IPS DF 19.7 (cell line): ENCODE measurements at places on chromosomes 2 and 18.

- DNase-seq, result no peak
Measured at GRCh38 chr2:219441451-219442255, 7.0 kb downstream of the SPEG start.

DNA sequence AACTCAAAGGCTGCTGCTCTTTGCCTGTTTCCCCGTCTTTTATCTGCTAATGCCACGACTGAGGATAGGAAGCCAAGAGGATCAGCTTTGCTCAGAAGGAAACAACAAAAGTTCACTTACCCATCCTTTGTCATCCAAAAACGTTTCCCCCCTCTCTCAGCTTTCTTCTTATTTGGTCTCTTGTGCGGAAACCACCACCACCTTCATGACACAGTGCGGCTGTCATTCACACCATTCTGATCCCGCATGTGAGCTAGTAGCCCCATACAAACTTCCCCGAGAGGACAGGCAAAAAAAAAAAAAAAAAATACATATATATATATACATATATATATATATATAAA is 656 bp downstream of the LRRTM4 start:
- DNase-seq, result peak; percentile 68

GRCh38 chr18:74050807-74051206 is 96.8 kb downstream of the FBXO15 start:
- DNase-seq, result no peak

DNA sequence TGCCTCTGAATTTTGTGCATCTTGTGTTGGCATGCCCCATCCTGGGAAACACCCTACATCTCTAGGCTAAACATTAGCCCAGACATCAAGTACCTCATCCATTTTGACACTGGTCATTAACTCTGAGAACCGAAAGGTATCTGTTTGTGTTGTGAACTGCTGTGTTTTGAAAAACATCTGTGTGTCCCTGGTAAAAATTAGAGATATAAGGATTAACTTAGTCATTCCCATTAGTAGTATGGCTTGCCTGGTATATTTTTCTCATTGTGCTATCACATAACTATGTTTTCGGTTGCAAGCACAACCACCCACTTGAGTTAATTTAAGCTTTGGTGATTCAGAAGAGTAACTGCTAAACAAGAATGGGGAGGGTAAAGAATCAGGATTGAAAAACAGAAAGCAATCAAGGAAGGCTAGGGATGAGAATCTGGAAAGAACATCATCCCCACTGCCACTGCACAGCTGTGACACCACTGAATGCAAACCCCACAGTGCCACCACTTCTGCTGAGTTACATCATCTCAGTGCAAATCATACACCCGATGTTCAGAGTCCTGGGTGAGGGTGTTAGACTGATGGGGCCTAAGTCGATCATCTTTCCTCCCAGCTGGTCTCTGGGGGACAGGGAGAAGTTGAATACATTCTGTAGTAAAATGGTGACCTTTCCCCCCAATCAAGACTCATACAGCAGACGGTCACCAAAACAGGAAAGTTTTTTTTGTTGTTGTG is 234.0 kb downstream of the EPHA4 start:
- DNase-seq, result no peak

- DNase-seq, result no peak
Measured at GRCh38 chr18:74994502-74995418, 214.2 kb downstream of the PTGR3 start.

DNA sequence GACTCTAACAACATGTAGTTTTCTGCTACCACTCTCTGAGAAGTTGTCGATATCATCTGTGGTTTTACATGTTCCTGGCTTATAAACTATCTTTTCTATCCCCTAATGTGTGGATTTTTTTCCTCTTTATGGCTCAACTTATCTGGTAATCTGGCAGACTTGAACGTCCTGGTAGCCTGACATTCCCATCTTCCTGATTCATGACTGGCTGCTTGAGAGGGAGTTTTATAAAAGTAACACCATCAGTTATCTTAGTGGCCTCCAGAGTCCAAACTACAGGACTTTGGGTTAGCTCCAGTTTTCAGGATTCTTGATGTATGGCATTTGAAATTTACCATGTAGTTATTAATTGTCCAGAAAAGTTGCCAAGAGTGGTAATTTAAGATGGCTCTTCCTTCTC is 174.0 kb upstream of the GULP1 start:
- no peak for DNase-seq

DNA sequence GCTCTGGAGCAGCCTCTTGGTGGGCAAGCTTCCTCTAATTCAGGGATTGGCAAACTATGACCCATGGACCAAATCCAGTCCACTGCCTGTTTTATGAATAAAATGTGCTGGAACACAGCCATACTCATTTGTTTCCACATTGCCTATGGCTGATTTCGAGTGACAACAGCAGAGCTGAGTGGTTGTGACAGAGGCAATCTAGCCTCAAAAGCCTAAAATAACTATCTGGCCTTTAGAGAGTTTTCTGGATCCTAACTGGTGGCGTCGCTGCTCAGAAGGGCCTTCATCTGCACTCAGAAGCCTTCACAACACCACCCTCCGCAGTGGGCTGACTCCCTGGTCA is 147.1 kb downstream of the CCBE1 start:
- DNase-seq, result no peak
